ENCODE measurements at places on chromosomes 6 and 20.
A peak's percentile ranks its signal among the peaks of the same experiment; 100 is the strongest.

GRCh38 chr6:168926306-168926705, 327.3 kb downstream of the THBS2 start:
- no peak for DNase-seq

DNA sequence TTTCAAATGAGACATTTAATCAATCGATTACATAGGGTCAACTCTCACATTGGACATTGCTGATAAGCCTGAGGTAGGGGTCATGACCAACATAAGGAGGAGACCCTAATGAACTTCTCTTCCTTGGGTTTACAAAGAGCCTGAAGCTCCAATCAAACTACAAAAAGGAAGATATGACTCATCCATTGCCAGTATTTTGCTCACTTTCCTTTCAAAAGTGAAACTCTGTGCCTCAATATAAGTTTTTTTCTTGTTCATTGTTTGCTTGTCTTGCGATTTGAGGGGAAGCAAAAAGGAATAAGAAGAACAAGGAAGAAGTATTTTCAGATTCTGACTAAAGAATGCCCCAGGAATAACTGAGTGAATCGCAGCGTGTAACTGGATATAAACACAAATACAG, 38.8 kb upstream of the KHDRBS2 start:
- no peak for DNase-seq

DNA sequence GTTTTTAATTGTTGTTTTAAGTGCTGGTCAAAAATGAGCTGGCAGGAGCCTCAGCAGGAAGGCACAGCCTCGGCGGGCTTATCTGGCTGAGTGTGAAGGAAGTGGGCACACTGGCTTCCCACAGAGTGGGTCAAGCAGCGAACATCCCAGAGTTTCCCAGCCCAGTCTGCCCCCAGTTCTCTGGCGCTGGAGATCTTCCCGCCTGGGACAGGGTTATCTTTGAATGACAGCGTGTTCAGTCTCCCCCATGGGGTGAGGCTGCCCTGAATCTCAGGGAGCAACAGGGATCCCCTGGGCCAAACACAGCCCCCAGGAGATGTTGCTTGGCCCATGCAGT, 122.2 kb upstream of the PTPN1 start:
- no peak for DNase-seq

DNA sequence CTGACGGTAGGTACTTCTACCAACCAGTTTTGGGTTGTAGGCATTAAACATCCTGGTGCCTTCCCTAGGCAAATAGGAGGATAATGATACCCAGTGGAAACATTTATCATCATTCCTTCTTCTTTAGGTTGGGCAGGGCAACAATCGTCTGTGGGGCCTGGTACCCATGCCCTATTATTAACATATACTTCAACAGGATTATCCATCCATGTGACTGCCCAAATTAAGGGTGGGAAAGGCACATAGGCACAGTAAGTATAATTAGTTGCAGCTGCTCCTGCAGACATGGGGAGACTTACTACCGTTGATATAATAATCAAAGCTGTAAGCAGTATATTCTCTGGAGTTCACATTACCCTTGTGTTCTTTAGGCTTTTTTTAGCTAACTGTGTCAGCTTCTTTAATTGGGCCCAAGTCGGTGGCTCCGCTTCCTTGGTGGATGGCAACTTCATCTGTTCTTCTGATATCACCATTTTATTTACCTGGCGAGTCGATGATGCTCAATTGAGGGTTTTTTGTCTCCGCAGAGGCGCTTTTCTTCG, 16.8 kb downstream of the RPL7L1 start:
- DNase-seq: no peak

- no peak for DNase-seq
Measured at GRCh38 chr6:14975471-14975817, 270.4 kb upstream of the JARID2 start.

- DNase-seq: no peak
Measured at GRCh38 chr6:136235233-136235564, 14.9 kb downstream of the MTFR2 start.

DNA sequence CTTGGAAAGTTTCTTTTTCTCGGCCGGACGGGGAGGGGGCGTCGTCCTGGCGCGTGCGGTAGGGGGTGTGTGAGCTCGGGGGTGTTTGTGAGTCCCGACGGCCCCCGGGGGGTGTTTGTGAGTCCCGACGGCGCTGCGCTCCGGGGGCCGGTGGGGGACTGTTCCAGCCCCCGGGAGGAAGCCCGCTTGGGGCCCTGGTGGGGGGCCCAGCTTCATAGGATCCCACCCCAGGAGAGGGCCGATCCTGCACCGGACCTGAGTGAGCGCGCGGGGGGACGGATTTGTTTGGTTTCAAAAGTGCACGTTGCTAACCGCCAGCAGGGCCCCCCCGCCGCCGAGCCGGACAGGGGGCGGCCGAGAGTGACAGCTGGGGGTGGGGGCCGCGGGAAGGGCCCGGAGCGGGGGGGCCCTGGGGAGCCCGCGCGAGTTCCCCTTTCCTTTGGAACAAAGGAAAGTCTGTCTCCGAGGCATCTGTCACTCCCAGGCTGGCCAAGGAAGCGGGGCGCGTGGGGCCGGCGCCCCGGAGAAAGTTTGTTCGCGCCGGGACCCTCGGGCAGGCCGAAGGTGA, 485 bp downstream of the TGIF2 start:
- peak; percentile 64 for DNase-seq

GRCh38 chr20:6311841-6312655, 189.2 kb upstream of the FERMT1 start:
- DNase-seq: no peak

- peak; percentile 15 for DNase-seq
Measured at GRCh38 chr6:44430326-44430725, 42.8 kb downstream of the CDC5L start.

DNA sequence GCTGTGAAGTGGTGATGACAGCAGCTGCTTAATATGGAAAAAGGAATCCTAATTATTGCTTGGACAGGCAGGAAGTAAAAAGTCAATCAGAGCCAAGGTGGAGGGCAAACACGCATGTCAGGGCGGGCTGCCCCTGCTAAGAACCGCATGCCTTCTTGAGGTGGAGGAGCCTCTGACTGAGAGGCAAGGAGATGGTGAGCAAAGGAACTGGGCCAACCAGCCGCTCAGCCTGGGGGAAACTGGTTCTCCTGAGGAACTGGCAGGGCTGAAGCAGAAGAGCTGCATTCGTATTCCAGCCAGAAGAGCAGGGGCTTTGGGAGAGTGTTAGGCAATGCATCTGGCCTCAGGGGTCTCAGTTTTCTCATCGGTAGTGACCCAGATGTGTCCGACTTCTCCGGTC, 13.1 kb upstream of the MLN start:
- DNase-seq: no peak

DNA sequence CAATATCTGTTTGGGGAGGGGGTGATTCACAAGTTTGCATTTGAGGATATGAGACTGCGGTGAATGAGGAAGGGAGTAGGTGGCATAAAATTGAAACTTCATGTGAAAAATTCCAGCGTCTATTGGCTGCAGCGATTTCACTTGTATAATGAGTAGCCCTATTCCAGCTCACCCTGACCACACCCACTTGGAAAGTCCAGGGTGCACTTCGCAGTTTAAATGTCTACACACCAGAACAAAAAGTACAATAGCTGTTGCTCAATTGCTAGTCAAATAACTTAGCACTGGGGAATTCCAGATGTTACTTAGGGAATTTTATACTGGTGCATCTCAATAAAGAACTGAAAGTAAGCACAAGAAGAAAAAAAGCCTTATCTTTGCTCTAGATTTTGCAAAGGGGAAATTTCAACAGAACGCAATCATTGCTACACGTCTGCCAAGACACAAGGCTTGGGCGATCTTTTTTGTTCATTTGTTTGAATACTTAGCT, 6.3 kb downstream of the TNFAIP3 start:
- no peak for DNase-seq

DNA sequence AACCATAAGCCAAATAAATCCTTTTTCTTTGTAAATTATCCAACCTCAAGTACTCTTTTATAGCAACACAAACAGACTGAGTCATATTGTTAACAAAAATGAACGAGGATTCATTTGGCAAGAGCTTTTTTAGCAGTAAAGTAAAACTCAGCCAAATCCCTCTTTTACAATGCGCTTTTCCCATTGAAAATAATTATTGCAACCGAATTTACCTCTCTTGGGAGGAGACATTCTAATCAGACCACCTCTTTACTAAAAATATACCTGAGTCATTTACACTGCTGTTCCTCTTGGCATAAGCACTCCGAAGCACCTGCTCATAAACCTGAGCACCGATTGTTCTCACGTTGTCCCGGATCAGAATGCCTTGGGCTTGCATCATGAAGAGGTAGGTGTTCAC, 57.4 kb downstream of the B4GALT5 start:
- DNase-seq: no peak

GRCh38 chr6:71250099-71250602, 38.5 kb upstream of the OGFRL1 start:
- no peak for DNase-seq

GRCh38 chr6:169642455-169642854, 59.4 kb downstream of the WDR27 start:
- no peak for DNase-seq

DNA sequence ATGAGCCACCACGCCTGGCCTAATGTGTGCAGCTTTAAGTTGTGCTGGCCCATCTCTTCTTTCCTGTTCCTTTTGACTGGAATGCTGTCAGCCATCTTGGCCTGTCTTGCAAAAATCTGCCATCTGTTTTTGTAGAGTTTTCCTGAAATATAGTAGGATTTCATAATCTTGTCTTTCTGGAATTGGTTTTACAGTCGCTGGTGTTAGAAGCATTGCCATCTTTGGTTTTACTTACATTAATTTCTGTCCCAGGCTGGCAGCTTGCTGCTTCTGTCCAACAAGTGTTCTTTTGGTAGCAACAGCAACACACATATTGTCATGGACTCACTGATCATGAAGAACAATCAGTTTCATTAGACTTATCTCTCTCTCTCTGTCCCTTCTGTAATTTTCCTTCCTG, 29.1 kb upstream of the TULP1 start:
- no peak for DNase-seq

DNA sequence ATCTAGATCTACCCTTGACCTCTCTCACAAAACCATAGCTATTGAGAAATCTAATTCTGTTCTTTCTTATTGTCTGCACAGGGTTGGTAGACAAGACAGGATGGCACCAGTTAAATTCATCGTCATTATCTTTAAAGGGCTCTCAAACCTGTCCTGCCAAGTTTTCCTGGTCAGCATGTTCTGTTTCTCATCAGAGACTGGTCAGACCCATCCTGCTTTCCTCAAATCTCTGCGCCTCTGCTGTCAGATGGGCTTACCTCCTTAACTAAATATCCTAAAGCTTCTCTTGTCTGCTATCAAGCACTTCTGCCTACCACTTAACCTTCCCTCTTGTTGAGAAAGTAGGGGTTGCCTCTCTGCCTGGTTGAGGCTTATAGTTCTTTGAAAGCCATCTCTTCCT, 125.2 kb downstream of the MYO6 start:
- no peak for DNase-seq

DNA sequence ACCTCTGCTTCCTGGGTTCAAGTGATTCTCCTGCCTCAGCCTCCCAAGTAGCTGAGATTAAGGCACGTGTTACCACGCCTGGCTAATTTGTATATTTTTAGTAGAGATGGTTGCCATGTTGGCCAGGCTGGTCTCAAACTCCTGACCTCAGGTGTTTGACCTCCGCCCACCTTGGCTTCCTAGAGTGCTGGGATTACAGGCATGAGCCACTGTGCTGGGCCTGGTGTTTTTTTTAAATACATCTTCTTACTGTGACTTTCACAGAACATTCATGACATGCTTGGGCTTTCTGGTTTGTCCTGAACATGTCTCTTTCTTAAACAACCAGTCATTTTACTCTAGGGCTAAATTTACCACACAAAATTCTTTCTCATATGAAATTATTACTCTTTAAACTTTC, 34.7 kb upstream of the FAM8A1 start:
- DNase-seq: no peak
